Uterus (tissue), 4 donors: ENCODE measurements at places on chromosomes 7 and 10.

DNA sequence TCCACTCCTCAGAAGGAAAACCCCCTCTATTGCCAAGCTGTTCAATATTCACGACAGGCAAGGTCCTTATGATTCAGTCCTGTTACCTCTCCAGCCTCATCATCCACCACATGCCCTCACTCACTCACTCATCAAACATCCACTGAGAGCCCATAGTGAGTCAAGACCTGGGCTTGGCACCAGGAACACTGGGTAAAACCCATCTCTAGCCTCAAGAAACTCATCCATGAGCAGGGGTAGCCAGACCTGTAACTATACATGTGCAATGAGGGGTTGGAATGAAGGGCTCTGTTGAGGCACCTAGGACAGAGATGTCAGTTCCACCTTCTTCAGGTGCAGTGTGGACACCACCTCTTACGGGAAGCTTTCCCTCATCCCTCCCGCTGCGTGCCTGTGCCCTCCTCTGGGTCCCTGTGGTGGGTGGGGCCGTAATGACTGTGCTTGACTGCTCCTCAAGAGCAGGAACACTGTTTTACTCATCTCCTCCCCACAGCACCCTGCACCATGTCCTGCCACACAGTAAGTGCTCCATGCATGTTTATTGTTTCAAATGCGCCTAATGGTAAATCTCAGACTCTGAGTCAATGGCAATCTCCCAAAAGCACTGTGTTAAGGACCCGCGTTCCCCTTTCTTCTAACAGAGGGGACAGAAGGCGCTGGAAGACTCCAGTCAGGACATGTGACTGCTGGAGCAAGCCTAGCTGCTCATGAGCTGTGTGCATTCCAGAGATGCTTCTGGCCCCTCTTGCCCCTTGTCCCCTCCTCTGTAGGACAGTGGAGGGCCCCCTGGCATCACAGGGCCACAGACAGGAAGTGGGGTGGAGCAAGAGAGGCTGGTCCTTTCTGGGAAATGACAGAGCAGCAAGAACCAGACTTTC is 95.4 kb downstream of the HIPK2 start:
- DNase-seq, result no peak

- DNase-seq, result no peak
Observed at GRCh38 chr10:24444337-24444736, 235.4 kb downstream of the KIAA1217 start.

GRCh38 chr7:66768865-66769832 is 28.6 kb downstream of the RABGEF1 start:
- DNase-seq, result no peak

DNA sequence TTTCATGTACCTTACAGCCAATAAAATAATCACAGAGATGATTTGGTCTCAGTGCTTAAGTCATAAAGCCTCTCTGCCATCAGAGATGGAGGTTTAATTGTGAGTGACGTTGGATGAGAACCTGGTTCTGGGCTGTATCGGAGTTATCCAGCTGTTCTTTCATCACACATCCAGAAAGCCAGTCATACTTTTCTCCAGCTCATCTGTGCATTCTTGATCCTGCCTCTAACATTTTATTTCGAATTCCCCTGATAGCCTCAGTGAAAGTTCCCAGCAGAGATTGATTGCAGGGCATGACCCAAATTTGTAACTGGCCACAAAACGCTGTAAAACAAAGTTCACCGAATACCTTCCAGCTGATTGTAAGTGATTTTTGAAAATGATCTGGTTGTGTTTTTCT is 212.6 kb upstream of the HABP2 start:
- no peak for DNase-seq

GRCh38 chr7:6478186-6478585 is 30.4 kb upstream of the DAGLB start:
- no peak for DNase-seq

- DNase-seq, result no peak
Observed at GRCh38 chr10:45461034-45461433, 87.0 kb downstream of the ALOX5 start.
